ENCODE measurements at places on chromosomes 5 and 9.

DNA sequence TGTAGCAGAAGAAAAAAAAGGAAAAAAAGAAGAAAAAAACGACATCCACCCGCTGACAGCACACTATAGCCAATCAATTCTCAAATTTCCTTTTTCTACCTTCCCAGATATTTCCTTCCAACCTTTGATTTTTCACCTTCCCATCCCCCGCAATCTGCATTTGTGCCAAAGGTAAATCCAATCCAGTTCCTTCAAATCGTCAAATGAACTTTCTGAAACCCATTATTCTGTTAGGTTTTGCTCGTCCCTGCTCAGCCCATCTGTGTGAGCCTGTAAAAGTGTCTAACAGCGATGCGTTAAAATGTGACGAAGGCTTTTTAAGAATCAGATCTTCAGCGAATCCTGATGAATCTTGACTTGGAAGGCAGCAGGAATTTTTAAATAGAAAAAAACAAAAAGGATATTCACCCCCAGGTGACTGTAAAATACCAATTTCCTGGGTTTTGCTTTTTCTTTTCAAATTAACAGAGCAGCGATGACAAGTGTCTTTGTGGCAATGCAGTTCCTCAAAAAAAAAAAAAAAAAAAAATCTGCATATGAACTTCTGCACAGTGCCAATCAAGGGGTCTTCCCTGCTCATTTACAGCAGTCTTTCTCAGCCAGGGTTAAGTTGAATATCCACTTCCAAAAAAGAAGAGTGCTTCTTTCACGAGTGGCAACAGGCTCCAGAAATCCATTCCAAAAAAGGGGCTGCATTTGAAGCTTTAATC, 367 bp upstream of the SHC3 start:
- DNase-seq = no peak

DNA sequence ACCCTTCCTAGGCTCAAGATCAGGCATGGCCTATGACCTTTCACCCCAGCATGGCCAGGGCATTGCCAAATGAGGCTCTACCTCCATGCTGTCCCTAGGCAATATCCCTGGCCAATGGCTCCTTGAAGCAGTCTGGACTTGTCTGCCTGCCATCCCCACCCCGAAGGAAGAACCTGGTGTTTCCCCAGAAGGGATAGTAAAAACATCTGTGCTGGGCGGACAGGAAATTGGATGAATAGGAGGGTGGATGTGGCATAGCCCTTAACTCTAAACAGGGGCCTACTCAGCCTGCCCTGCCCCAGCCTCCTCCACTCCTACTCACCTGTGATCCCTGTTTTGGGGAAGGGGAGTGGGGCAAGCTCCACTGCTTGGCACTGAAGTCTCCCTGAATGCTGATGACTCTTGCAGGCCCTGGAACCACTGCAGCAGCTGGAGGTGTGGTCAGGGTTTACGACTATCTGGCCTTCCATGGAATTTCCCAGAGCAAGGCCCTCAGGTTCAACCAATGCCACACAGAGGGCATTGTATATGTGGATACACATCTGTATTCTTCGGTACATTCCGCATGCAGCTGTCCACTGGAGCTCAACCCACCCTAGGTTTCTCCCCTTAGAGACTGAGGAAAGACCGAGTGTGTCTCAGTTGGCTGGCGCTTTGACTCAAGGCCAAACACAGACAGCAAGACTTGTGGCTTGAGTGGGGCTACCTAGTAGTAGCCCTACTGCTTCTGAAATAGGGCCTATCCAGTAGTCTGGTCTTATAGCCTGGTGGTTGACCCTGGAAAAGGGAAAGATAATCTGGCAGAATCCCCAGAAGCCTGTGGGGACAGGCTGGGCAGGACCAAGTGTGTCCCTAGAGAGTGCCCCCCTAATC, 6.4 kb upstream of the P4HA2 start:
- DNase-seq = no peak

- no peak for DNase-seq
These were observed 234.1 kb downstream of the ADAMTS6 start for GRCh38 chr5:65247594-65247993.

- no peak for DNase-seq
These were observed 3.9 kb downstream of the HMGCR start for GRCh38 chr5:75340714-75341478.

GRCh38 chr9:91710158-91710557, 239.9 kb downstream of the ROR2 start:
- no peak for DNase-seq

GRCh38 chr5:171614971-171615653, 170.5 kb upstream of the SMIM23 start:
- DNase-seq = no peak

Data from CD4-positive, alpha-beta T cell treated with Interleukin-15 for 4 hours (primary cell).